Omental fat pad (tissue), 4 donors: ENCODE measurements at places on chromosomes 1 and 21.

GRCh38 chr1:47995306-47996050 lies 1.7 kb downstream of the TRABD2B start:
- no peak for DNase-seq

GRCh38 chr1:226097866-226098625 lies 35.5 kb downstream of the H3-3A start:
- no peak for DNase-seq

DNA sequence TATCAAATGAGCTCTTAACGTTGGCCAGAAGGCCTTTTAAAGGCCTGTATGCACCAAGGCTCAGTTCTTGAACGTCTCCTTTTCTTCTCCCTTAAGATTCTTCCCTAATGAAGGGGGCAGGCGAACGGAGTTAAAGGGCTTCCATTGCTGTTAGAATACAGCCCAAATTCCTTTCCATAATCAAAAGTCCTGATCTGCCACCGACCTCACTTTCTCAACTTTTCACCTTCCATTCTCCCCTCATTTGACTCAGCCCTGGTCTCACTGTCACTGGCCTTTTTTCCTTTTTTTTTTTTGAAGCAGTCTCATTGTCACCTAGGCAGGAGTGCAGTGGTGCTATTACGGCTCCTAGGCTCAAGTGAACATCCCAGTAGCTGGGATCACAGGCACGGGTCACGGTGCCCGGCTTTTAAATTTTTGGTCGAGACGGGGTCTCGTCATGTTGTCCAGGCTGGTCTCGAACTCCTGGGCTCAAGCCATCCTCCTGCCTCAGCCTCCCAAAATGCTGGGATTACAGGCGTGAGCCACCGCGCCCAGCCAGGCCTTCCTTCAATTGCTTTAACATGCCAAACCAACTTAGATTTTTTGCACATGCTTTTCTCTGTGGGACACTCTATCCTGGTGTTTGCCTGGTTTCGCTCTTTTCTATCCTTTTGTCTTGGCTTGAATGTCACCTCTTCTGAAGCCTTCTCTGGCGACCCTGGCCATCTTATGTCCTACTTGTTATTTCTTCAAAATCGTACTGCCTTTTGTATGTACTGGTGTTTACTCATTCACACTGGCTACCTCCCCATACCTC lies 612 bp upstream of the CMPK1 start:
- no peak for DNase-seq

- no peak for DNase-seq
Observed at GRCh38 chr1:208835781-208836180, 591.6 kb upstream of the PLXNA2 start.

DNA sequence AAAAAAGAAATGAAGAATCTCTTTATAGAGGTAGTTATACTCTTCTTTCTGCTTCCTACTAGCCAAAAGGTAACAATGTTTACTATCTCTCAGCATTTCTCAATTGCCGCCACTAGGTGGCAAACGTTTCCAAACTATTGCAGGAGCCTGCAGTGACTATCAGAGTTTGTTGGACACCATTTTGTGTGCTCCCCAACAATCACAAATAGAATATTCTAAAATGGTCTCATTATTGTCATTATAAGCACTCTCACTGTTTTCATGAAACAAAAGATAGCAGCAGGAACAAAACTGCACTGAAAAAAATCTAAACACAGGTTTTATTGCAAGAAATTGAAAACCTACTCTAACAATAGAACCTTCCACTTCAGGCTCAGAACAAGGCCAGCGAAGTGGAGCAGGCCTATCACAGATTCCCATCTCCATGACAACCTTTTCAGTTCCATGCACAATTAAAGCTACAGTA lies 83.9 kb upstream of the PLPPR4 start:
- DNase-seq: peak; percentile 47

DNA sequence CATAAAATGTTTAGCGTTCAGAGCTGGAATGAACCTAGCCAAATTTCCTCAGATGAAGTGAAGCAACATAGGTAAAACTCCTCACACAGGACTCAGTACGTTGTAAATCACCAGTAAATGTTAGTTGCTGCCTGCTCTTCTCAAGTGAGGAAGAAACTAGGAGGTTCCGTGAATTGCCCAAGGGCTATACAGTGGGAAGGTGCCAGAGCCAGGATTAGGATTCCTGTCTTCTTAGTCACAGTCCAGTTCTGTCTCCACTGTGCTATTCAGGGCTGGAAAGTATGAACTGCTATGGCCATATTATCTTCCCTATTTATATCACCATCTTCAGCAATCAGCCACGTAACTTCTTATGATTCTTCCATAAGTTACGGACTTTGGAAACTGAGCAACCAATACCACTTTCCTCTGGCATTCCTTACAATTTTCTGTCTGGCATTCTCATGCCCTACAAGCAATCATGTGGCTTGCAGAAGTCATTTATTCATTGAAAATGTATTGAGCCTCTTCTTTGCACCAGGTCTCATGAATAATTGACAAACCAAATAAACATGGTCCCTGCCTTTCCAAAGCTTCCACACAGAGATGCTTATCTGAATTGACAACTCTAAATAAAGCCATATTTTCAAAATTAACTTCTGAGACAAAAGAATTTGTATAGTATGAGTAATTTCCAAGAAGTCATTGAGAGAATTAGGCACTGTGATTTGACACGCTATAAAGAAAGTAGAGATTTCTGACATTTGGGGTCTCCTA lies 271.6 kb upstream of the SGIP1 start:
- DNase-seq: no peak
